ENCODE measurements at places on chromosomes 11 and 22.

DNA sequence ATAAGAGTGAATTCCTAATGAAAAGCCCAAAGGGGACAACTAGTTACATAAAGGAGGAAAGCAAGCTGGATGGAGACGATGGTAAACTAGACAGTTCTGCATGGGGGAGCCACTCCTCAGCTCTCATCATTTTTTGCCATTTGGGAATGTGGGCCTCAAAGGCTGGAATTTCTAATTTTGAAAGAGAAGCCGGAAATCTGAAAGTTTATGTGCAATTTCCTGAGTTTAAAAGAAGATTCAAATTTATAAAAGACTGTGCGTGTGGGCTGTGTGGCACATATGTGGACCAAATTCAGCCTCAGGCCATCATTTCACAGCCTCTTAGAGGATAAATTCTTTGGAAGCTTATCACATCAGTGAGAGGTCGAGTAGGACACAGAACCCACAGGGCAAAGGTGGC, 18.3 kb upstream of the CRY2 start:
- no peak for DNase-seq

DNA sequence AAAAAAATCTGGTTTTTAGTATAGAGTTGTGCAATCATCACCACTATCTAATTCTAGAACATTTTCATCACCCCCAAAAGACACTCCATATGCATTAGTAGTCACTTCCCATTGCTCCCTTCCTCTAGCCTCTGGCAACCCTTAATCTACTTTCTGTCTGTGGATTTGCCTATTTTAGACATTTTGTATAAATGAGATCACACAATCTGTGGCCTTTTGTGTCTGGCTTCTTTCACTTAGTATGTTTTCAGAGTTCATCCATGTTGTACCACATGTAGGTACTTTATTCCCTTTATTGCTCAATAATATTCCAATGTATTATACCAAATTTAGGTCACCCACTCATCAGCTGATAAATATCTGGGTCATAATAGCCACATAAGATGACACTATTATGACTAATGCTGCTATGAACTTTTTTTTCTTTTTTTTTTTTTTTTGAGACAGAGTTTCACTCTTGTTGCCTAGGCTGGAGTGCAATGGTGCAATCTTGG, 67.5 kb upstream of the SCUBE2 start:
- no peak for DNase-seq

GRCh38 chr11:30281476-30282288, 41.2 kb upstream of the ARL14EP start:
- DNase-seq: no peak

DNA sequence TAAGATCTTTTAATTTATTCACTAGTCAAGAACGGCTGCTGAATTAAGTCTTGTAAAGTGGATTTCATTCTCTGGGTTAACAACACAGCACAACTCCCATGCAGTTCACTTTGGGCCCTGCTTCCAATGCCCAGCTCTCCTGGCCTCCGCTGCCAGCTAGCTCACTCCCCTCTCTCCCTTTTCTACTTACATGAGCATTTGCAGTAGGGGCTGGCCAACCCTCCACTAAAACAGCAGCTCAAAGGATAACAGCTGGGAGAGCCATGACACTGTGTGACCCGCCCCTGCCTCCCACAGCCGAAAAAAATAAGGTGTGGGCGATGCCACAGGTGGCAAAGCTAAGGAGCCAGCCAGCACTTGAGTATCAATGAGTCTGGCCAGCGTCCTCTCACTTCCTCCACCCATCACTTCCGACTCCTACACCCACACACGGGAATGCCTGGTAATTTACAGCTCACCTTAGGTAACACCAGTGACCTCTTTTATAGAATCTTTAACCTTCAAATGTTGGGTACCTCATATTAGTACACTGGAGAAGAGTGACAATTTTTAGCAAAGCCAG, 56.8 kb downstream of the DGCR2 start:
- no peak for DNase-seq

GRCh38 chr11:34355726-34356125, 2.1 kb downstream of the ABTB2 start:
- DNase-seq: no peak

- no peak for DNase-seq
Observed at GRCh38 chr22:44128958-44129618, 51.6 kb upstream of the PARVG start.

- no peak for DNase-seq
Observed at GRCh38 chr11:9947231-9947864, 283.5 kb downstream of the SWAP70 start.

DNA sequence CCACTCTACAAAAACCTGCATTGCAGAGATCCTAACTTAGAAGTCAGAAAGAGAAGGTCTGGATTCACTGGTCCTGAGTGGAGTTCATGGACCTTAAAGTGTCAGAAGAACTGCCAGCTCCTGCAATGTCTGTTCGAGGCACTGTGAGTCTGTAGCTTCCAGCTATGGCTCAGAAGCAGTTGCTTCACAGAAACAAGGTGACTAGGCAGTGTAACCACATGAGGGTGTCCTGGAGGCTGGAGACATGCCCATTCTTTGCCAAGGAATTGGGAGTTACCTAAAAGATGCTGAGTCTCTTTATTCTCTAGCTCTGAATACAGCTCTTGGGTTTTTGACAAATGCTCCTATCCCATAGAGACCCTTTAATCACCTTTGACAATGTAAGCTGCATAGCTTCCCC, 130.5 kb downstream of the SPON1 start:
- DNase-seq: no peak

Data from T47D (cell line).